ENCODE measurements at places on chromosomes 1 and 21.

GRCh38 chr1:3249231-3249630, 180.2 kb downstream of the PRDM16 start:
- DNase-seq = no peak

- no peak for DNase-seq
Observed at GRCh38 chr1:145707183-145707867, at the start of gene PDZK1. Gene PDZK1 (minus strand): TSS chr1:145707368. CDS start chr1:145688021, 19,347 bp downstream.

GRCh38 chr1:115677565-115677964, 35.8 kb downstream of the VANGL1 start:
- no peak for DNase-seq

DNA sequence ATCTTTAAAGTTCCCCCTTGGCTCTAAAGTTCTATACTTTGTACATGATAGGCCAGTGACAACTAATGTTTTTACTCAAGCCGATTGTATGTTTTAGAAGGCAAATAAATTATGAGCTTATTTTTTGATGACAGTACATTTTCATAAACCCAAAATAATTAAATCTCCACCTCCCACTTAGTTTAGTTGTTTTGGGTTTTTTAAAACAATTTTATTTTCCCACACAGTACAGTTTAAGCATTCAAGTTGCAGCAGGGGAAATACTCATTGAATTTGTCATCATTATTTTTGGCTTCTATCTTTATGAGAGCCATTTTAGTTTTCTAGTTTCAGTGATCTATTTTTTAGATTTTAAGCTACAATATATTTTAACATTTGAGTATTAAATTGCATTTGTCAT, 93.6 kb downstream of the OLFML2B start:
- DNase-seq = peak; percentile 18

DNA sequence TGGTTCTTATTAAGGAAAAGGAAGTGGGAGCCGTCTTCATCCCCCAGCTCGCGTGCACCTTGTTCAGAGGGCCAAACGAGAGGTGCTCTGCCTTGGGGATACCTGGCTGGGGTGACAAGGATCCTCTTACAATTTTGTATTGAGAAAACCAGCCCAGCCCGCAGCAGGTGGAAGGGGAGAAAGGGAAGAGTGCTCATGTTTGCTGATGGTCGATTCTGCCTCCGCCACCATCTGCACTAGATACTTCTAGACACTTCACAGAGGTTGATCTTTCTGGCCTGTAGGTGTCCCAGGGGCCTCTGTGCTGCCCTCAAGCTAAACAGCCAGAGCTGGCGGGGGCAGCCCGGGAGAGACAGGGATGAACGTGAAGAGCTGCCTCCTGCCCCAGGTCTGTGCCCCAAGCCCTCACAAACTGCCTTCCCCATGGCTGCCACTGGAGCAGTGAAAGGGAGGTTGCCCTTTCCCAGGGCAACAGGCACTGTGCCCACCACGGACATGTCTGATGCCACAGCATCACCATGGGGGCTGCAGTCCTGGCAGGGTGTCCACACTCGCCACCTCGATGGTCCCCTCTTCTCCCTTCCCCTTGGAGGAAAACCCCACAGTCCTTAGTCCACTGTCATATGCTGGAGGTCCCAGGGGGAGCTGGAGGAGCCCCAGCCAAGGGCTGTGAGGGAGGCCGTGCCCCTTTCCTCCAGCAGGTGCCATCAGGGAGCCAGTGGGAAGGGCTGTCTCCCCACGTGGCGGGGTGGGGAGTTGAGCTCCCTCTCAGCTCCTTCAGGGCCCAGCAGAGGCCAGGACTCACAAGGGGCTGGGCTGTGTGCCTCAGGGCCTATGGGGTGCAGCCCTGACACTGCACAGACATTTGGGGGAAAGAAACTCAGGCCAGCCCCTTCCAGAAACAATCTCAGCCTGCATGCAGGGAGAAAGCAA, 8.1 kb downstream of the ADPRS start:
- DNase-seq = no peak

- no peak for DNase-seq
Observed at GRCh38 chr1:209879539-209879938, 51.8 kb downstream of the UTP25 start.

DNA sequence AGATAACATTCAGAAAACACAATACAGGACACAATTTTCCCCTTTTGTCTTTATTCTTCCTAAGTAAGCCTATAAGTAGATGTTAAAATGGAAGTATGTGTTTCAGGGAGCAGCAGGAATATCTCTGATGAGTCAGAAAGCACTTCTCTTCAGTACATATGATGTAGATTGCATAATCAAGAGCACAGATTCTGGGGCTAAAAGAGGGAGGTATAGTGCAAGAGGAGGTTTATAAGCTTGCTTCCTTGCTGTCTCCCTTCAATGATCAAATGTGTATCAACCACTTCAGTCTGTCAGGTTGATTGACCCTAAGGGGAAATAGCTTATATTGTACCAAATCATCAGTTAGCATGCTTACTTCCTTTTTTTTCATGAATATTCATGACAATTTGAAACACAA, 822.8 kb downstream of the BRINP3 start:
- no peak for DNase-seq

GRCh38 chr1:110548381-110548780, 29.4 kb upstream of the KCNA10 start:
- DNase-seq = no peak

DNA sequence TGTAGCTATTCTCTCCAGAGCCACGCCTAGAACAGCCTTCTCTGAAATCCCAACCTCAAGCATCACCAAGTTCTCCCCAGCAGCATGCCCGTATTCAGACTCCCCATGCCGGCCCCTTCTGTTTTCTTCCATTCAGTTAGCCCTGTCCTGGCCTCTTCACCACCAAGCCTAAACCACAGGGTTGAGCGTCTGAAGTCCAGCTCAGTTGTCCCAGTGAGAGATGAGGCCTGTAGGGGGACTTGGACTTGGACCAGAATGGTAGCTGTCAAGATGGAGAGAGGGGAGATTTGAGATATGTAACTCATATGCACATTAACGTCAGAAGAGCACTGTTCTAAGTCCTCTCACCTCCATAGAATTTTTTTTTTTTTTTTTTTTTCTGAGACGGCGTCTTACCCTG, 5.5 kb upstream of the TMEM54 start:
- no peak for DNase-seq

GRCh38 chr1:233998891-233999290, 94.4 kb downstream of the SLC35F3 start:
- DNase-seq = no peak

- no peak for DNase-seq
Observed at GRCh38 chr21:39713905-39714304, 31.1 kb upstream of the IGSF5 start.

DNA sequence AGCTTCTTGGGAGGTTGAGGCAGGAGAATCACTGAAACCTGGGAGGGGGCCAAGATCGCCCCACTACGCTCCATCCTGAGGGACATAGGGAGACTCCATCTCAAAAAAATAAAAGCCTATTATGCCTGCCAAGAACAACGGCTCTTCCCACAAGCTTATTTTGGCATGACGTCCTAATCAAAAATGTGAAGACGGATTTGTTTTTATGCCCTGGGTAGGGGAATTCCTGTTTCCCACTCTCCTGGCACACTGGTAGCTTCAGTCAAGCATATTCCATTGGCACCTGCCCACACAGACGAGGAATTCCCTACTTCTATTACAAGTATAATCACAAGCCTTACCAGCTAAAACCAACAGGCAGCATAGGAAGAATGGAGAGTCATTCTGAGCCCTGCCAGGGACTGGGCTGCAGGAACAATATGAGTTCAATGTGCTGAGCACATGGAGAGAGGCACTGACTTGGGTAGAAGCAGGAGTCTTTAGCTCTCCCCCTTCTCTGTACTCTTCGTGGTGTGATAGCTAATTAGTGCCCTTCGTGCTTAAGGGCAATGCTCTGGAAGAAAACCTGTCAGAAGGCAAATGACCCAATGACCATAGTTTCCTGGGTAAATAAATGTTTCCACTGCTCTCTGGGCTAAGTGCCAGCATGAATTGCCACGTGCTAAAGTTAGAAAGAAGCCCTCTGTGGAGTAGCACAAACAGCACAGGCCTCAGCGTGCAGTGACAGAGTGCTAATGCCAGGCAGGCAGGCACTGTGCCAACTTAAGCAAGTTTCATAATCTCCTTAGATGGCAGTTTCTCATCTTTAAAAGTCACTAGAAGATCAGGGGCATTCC, 16.8 kb downstream of the TNFSF4 start:
- peak; percentile 83 for DNase-seq

DNA sequence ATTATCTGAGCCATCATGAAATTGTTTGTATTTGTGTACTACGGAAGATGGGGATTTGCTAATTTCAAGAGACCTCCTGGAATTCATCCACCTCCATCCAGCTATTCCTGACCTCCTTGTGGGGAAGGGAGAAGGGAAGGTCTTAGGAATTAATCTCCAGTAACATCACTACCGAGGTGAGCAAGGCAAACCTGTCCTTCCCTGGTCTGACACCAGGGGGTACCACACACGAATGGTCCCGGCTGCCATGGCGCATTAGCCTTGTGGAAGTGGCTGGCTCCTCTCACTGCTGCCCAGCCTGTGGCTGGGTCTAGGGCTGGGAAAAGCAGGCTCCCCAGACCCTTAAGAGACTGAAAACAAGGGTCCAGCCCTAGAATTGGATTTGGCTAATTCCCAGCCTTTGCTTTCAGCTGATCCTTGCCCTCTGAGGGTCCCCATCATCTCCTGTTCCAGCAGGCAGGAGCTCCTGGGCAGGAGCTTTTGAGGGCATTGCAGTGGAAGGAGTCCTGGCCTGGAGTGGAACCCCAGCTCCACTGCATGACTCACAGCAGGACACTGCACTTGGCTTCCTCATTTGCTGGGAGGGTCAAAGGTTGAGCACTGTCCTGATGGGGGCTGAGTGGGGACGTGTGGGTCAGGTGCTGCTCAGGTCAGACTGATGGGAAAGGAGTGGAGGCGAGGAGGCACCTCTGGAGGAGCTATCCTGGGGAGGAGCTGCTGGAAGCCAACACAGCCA, 34.8 kb downstream of the RIMS3 start:
- no peak for DNase-seq

GRCh38 chr1:52153010-52153409, 11.1 kb downstream of the ZFYVE9 start:
- no peak for DNase-seq

DNA sequence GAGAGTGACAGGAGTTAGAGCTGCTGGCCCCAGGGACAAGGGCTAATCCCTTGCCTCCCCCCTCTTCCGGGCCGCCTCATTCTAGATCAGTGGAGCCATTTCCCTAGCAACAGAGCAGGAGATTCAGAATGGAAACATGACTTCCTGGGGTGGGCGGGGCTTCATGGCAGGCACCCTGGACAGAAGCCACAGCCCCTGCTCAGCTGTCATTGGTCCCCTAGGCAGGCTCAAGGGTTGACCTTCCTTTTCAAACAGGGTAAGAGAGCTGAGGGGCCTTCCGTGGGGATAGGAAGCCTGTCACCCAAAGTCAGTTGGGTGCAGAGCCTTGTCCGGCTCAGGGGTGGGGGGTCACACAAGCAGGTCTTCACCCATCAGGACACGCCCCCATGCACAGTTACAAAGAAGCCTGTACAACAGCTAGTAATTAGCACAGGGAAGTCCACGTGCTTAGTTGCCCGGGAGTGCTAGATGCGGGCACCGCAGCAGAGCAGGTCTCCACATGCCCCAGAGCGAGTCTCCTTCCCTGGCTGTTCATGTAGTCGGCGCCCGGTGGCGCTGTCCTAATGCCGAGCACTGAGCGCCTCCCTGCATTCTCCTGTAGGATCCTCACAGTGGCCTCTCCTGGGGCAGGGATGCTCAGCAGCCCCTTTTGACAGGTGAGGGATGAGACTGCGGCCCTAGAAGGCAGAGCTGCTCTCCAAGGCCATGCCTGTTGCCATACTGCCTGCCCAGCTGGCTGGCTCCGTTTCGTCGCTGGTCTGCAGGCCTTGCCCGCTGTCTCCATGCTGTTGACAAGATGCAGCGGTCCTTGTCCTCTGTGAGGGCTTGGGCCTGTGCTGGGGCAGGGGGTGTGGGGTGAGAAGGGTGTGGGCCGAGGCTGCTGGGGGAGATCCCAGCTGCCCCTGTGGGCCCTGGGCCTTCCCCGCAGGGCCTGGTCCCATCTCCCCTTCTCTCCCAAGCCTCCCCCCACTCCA, 5.1 kb downstream of the TMEM201 start:
- peak; percentile 75 for DNase-seq

DNA sequence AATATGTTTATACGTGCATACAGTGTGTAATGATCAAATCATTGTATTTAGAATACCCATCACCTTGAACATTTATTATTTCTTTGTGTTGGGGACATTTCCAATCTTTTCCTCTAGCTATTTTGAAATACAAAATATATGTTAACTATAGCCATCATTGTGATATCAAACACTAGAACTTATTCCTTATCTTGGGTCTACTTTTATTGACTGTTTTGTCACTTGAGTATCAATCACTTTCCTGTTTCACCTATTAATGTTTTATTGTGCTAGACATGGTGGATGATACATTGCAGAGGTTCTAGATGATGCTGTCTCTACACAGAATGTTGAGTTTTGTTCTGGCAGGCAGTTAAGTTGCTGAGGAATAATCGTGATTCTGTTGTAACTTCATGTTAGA, 45.9 kb downstream of the STXBP3 start:
- DNase-seq = no peak

DNA sequence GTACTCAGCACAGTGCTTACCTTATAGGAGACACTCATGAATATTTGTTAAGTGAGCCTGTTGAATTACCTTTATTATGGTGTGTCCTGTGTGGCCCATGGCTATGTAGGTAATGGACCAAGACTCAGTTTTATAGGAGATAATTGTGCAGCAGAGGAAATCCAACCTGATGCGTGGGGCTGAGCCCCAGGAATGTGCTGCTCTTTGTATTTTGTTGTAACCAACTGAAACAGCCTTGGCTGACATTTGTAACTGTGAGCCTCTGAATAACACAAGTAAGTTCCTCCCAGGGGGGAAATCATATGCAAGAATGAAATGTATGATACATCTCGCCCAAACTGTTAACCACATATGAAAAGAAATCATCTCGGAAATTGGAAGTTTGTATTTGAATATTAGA, 364.2 kb upstream of the ZP4 start:
- no peak for DNase-seq

DNA sequence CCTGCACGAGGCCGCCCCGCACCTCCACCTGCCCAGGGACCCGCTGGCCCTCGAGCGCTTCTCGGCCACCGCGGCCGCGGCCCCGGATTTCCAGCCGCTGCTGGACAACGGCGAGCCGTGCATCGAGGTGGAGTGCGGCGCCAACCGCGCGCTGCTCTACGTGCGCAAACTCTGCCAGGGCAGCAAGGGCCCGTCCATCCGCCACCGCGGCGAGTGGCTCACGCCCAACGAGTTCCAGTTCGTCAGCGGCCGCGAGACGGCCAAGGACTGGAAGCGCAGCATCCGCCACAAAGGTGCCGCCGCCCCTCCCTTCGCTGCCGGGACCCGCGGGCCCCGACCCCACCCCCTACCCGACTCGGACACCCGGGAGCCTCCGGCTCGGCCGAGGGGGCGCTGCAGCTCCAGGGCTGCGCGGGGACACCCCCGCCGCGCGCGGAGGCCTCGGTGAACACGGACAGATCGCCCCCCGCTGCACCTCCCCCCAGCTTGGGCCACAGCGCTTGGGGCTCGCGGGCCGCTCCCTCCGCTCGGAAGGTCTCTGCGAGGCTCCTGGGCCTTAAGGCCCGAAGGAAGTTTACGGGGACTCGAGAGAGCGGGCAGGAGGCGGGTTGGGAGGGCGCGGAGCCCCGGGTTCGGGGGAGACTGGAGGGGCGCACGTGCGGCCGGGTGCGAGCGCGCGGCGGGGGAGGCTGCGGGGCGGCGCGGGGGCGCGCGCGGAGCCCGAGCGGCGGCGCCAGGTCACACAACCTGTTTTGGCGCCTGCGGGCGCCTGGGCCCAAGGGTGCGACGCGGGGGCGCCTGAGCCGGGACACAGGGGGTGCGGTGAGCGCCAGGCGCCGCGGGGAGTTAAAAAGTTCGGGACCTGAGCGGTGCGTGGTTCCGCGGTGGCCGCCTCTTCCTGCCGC, 1.2 kb downstream of the SAMD11 start:
- no peak for DNase-seq

Data from skin of body (tissue), 3 donors.